EL (cell line): ENCODE measurements at places on chromosomes 3 and 15.

- no peak for DNase-seq
Observed at GRCh38 chr3:81638480-81638879, 123.0 kb downstream of the GBE1 start.

- no peak for DNase-seq
Observed at GRCh38 chr3:169809230-169809795, 3.4 kb upstream of the LRRIQ4 start.

DNA sequence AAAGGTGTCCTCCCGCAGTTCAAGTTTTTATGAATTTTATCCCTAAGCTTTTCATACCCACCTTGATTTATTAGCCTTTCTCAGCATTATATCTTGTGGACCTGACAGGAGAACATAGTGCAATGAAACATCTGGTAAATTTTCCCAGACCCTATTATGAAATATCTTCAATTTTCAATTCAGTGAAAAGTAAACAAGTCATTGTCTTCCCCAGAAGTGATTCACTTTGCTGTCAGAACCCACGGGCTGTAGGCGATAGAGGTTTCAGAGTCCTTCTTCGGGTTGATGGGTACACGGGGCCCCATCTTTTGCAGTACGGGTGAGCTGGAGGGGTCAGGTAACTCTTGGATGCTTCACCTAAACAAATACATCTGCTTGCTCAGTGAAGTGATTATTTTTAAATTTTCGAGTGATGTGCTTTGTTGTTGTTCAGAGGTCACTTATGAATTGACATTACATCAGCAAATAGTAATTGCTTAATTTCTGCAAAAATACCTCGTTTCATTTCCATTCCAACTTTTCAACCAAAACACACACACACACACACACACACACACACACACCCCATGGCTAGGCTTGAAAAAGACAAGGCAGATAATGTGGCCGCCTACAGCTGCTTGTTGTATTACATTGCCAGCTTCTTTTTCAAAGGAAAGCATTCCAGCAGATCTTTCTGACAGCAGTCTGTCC is 102.9 kb downstream of the SEMA6D start:
- no peak for DNase-seq

DNA sequence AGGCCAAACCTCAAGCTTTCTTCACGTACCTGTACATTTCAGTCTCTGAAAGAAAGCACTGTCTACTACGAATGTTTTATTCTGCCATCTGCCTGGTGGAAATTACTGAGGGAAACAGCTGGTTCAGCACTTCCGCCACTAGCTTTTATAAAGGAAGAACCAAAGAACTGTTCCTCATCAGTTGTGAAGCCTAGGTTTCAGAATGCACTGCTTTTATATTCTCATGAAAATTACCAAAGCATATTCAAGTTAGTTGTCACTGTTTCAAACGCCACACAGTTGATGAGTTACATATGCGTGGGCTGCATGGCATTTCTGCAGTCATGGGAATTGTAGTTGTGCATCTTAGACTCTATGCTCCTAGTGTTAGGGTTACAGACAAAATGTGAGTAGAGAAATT is 21.5 kb upstream of the ZBTB38 start:
- DNase-seq, result no peak

DNA sequence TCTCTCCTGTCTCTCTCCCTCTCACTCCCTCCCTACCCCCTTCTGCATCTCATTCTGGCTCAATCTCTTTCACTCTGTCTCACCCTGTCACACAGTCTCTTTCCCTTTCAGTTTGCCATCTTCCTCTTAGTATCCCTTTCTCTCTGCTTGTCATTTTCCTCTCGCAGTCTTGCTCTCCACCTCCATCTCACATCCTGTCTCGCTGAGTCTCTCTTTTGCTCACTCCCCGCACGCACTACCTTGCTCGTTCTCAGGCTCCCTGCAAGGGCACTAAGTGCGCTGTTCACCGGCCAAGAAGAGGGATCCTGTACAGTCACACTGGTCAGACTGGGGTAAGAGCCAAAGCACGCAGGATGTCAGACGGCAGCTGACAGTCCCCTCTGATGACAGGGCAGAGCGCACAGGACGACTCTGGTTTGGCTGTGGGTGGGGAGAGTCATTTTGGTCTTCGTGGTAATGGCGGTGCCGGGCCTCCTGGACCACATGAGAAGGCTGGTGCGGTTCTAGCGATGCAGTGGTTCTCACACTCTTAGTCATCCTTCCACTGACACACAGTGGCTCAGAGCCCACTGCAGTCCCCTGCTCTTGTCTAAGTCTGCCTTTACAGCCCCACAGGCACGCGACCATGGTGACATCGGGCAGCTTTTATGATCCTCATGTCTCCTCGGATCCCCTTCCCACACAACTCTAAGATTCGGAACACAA is 356.8 kb downstream of the FOXP1 start:
- DNase-seq, result peak; percentile 30

DNA sequence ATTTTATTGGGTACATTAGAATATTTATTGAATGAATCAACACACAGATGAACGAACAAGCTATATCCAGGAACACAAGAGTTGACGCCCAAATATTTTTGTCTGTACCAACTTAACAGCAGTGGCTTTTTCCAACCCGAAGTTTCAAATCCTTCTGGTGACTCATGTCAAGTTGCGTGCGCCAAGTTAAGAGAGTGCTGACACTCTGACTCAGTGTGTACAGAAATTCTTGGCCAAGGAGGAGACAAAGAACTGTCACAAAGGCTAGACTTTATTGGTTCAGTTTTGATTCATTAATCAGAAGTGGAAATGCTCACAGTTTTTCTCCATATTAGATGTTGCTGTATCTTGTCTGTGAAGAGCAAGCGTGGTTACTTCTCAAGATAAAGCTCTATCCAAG is 59.6 kb upstream of the TSC22D2 start:
- DNase-seq, result peak; percentile 94

- DNase-seq, result no peak
Observed at GRCh38 chr3:39088456-39088855, 19.0 kb downstream of the GORASP1 start.

GRCh38 chr15:63176302-63176701 is 13.1 kb upstream of the RAB8B start:
- no peak for DNase-seq

- DNase-seq, result no peak
Observed at GRCh38 chr3:197356275-197356674, 57.9 kb upstream of the DLG1 start.

GRCh38 chr15:52262364-52262763 is 33.2 kb downstream of the MYO5C start:
- DNase-seq, result no peak

GRCh38 chr3:157154563-157155330 is 5.2 kb downstream of the CCNL1 start:
- no peak for DNase-seq

- no peak for DNase-seq
Observed at GRCh38 chr15:58517682-58518525, 86.1 kb downstream of the LIPC start.

GRCh38 chr3:99856437-99857220 is 39.0 kb downstream of the CMSS1 start:
- no peak for DNase-seq

GRCh38 chr15:89131731-89132130 is 43.5 kb downstream of the ABHD2 start:
- no peak for DNase-seq

DNA sequence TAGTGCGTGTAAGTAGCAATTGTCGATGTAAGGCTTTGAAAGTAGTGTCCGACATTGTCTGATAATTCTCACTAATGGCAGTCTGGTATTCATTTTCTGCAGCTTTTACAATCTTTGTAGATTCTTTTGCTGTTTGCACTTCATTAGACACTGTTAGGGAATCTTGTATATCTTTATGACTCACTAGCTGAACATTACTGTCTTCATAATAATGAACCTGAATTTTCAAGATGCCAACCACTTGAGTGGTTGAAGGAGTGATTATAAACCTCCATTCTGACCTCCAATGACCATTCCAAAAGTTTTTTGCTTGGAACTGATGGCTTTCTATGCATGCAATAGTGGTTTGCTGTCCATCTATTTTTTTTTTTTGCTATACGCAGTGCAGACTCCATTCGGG is 76.4 kb upstream of the MFGE8 start:
- peak; percentile 93 for DNase-seq

DNA sequence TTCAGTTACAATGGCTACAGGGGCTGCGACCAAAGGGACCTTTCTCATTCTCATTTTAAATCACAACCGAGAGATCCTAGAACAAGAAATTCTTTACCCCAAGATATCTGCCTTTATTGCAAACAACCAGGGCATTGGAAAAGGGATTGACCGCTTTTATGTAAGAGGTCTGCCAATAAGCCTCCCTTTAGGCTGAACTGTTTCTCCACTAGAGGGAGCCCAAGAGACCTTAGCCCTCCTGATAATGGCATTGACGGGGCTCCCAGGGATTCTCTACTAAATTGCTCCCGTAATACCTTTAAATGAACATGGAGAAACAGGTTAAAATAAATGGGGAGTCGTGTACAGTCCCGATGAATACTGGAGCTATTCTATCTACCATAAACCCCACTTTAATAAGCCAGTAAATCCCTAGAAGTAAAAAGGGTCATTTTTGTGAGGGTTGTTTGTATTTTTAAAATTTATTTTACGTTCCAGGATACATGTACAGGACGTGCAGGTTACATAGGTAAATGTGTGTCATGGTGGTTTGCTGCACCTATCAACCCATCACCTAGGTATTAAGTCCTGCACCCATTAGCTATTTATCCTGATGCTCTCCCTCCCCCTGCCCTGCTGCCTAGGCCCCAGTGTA is 7.5 kb upstream of the IGSF10 start:
- DNase-seq, result peak; percentile 62

DNA sequence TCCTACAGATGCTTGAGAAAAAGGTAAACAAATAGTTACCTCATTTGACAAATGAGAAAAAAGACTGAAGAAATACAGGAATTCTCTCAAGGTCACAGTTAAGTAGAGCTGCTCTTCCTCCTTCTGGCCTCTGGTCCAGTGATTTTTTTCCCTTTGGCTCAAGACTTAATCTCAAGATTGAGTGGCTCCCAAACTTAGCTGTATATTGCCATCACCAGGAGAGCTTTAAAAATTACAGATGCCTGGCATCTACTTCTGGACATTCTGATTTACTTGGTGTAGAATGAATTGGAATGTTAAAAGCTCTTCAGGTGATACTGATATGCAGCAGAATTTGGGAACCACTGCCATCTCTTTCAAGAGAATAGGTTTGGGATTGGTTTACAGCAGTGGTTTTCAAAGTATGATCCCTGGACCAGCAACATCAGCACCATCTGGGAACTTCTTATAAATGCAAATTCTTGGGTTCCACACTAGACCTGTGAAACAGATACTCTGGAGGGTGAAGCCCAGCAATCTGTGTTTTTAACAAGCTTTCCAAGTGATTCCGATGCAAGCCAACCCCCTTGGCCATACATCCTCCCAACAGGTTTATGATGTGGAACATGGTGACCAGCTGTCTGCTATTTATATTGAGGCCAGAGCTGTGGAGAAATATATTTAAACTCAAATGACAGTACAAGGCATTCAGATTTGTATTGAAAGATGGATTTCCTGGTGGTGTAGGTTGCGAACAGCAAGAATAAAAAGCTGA is 333.0 kb upstream of the RARB start:
- peak; percentile 6 for DNase-seq

DNA sequence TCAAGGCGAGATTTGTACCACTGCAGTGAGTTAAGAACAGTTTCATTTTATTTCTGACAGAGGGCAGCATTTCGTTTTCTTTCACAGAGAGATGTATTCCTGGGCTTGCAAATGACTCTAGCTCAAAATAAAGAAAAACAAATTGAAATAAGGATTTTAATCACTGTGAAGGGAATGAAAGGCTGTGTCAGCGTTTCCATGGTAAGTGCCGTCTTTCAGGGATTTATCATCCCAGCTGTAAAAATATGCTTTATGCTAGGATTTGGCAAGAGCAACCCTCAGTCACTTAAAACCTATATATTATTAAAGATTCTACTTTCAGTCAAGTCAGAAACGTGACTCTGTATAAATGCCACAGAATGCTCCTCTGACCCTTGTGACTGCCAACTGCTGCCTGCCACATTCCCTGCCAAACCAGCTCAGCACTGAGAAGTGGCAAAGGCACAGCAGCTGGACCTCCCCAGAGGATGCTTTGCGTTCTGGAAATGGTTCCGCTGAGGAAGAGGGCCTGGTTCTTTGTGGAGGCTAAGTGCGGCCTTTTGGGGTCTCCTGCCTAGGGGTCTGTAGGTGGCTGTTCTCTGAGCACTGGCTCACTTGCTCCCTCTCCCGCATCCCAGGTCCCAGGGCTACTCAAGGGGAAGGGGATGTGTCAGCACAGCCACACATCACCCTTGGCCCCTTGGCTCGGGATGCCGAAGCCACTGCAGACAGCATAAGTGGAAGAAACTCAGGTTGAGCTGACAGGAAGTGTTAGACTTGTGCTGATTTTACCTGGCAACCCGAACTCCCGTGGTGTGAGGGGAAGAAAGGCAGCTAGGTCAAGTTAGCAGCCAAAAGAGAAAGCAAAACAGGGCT is 56.6 kb upstream of the POMGNT2 start:
- DNase-seq, result peak; percentile 59

GRCh38 chr3:55654123-55654760 is 167.1 kb upstream of the WNT5A start:
- DNase-seq, result no peak

GRCh38 chr3:171981271-171981605 is 58.1 kb upstream of the FNDC3B start:
- no peak for DNase-seq

DNA sequence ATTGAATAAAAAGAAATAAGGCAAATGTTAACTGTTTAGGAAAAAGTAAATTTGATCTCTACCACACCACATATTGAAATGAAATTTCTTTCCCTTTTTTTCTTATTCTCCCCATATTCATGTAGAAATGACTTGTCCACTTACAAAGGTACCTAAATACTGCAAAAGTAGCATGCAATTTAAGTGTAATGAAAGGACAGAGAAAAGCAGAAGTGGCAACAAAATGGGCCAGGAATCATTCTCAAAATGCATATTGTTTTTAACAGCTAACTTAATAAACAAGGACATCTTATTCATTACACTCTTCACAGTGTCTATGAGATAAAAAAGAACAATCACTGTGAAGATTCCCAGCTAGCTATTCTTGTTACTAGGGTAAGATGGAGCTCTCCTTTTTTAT is 40.6 kb upstream of the FGF7 start:
- no peak for DNase-seq

DNA sequence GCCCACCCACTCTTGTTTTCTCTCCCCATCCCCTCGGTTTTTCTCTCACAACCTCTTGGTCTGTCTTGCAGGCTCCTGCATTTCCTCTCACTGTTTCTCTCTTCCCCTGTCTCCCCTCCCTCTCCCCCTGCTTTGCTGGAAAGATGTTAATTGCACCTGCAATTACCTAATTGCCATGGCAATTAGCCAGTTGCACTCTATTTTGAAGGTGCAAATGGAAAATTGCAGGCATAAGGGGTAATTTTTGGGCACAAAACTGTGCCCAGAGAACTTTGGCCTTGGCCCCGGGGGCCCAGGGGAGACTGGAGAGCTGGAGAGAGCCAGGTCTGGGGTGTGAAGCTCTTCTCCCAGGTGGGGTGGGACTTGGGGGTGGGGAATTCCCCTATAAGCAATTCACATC is 164.5 kb upstream of the TLE3 start:
- no peak for DNase-seq

DNA sequence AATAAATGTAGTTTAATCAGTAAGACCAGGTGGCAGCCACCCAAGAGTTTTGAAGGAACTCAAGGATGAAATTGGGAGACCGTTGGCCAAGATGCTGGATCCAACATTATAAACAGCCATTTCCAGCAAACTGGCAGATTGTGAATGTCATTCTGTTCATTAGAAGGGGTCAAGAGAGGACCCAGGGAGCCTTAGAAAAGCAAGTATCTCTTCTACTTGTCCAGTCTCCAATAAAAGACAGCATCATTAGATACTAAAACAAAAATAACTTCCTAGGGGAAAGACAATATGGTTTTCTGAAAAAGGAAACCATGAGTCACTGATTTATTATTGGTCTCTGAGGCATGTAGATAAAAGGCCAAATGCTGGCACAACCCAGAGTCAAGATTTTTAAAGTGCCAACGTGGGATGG is 67.9 kb downstream of the GADL1 start:
- DNase-seq, result peak; percentile 21
